Fibroblast of skin of back (primary cell): ENCODE measurements at places on chromosomes 3 and 15.

DNA sequence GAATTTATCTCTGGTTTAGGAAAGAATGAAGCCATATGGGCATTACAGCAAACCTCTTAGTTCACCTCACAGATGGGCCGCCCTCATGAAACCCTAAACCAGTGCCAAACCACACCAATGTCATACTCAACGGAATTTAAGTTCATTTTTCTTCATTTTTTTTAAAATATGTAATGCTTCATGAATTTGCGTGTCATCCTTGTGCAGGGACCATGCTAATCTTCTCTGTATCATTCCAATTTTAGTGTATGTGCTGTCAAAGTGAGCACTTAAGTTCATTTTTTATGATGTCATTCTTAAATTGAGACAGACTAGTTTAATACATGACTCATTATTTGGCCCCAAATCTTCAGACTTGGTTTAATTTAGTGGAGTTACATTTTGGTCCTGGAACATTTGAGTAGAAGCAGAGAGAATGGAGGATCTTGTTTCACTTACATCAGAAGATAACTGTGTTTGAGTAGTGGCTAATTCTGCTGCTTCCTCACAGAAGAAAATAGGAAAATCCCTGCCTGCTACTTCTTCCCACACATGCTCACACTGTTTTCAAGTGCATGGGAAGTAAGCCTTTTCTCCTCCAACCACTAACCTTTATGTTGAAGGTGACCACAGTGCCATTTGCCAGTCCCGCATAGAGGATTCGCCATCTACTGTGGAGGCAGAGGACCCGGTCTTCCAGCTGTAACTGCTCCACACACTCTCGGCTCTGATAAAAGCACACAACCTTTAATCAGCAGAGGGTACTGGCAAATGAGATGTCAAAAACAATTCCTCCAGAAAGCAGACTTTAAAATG lies 63.3 kb downstream of the ZNF106 start:
- peak; percentile 88 for DNase-seq

- no peak for DNase-seq
Observed at GRCh38 chr3:52087731-52088130, 31.4 kb upstream of the DUSP7 start.

DNA sequence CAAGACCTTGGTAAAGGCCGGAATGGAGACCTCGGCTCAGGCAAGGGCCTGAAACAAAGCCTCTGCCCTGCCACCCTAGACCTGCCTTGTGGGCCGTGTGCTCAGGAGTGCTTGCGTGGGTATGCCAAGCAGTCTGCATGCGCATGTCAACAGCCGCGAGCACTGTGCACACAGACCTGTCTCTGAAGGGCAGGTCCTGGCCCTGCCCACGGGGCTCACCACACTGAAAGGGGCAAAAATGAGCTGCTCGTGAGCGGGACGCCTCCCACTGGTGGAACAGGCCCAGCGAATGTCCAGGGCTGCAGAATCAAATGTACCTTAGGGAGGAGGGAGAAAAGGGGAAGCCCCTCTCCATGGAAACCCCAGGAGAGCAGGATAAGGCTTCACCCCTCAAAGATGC lies 44.3 kb upstream of the FGD5 start:
- DNase-seq: no peak

- no peak for DNase-seq
Observed at GRCh38 chr3:42756681-42757213, 16.3 kb downstream of the CCDC13 start.

DNA sequence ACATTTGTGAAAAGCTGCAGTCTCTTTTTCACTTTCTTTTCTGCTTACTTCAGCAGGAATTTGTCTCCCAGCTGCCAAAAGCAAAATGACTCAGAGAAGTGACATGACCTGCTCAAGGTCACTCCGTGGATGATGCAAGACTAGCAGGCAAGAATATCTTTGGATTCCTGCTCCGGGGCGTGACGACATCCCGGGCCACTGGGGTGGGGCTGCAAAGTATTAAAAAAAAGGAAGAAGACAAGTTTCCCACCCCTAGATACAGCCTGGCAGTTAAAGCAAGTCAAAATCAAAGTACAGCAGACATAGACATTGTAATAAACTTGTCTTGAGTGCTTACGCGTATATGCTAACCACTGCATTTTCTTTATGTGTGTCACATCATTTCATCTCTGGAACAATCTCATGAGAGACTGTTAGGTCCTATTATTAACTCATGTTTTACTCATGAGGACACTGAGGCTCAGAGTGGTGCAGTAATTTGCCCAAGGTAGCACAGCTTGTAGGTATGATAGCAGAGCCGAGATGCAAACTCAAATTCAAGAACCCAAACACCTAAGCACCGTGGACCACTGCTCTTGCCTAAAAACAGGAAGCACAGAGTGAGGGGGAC lies 485.2 kb upstream of the PROK2 start:
- peak; percentile 94 for DNase-seq

- DNase-seq: peak; percentile 95
Observed at GRCh38 chr15:89105147-89105546, 16.9 kb downstream of the ABHD2 start.

DNA sequence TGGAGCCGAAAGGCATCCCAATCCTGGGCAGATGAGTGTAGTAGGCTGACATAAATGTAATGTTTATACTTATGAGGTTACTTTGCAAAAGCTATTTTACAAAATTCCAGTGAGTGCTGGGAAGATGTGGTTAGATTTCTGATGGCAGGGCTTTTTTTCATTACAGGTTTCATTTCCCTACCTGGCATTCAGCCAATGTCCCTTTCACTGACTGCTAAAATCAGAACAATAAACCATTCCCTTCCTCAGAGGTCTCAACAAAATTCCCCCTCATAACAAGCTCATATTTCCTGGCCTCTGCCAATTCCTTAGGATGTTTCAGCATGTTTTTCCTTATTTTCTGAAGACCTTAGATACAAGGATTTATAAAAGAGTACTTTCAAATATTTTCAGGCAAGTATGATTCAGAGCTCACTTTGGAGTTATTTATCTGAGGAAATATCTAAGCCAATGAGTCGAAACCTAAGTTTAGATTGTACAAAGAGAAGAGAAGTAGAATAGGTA lies 40.9 kb upstream of the CCDC80 start:
- peak; percentile 92 for DNase-seq

- DNase-seq: no peak
Observed at GRCh38 chr3:191761906-191762305, 300.9 kb downstream of the PYDC2 start.

- peak; percentile 12 for DNase-seq
Observed at GRCh38 chr3:154971771-154972326, 108.3 kb upstream of the MME start.

DNA sequence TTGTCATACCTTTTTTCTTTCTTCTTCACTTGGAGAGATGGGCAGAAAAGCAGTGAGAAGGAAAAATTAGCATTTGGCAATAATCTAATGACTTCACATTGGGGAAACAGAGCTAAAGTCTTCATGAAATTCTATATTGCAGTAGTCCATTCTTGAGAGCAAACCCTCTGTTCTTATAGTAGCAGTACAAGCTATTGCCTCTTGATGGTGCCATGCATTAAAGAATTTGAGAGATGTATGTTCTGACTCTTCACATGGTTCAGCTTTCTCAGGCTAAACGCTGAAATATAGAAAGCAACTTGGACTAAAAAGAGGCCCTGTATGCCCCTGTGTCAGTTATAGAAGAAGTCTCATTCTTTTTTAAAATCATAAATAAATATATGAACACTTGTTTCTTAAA lies 36.0 kb downstream of the PHLDB2 start:
- peak; percentile 54 for DNase-seq

DNA sequence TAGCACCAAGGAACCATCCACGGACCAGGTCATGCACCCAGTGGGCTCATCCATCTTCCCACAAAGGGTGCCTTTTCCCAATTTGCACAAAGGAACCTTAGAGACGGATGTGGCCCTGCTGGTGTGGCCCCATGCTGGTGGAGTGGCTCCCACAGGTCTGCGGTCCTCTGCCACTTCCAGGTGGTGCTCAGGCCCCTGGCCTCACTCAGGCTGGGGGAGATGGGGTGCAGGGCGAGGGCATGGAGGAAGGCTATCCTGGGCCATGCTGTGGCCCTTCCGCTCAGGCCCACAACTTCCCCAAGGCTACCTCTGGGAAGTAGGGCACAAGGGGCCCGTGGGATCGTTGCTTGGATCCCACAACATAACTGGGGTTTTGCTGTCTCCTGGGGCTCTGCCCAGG lies 5.2 kb upstream of the SYNM start:
- no peak for DNase-seq

- no peak for DNase-seq
Observed at GRCh38 chr3:50323092-50323600, 601 bp upstream of the HYAL2 start.

GRCh38 chr3:114650808-114651207 lies 357.0 kb downstream of the TIGIT start:
- DNase-seq: peak; percentile 66

GRCh38 chr15:70014860-70015490 lies 82.7 kb downstream of the TLE3 start:
- no peak for DNase-seq

GRCh38 chr3:123090728-123091531 lies 24.1 kb downstream of the PDIA5 start:
- no peak for DNase-seq

DNA sequence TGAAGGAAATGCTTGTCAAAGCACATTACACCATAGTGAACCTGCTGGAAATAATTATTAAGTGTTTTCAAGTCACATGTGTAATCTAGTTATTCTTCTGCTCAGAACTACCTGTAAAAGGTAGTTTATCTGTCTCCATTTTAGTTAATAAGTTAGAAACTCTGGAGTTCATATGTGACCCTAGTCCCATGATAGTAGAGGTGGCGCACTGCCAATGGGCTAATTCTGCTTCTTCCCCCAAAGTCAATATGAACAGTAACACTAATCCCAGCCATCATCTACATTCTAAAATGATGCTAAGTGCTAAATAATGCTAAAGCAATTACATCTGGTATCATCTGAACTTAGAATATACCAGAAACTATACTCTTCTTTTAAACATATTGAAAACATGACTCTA lies 361.0 kb upstream of the NECTIN3 start:
- DNase-seq: no peak

DNA sequence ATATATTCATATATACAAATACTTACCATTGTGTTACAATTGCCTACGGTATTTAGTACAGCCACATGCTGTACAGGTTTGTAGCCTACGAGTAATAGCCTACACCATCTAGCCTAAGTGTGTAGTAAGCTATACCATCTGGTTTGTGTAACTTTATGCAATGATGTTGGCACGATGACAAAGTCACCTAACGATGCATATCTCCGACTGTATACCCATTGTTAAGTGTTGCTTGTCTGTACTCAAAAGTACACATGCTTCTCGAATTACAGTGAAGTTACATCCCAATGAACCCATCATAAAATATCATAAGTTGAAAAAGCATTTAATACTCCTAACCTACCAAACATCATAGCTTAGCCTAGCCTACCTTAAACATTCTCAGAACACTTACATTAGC lies 327.1 kb downstream of the KBTBD8 start:
- no peak for DNase-seq

- DNase-seq: peak; percentile 66
Observed at GRCh38 chr3:66816090-66816761, 181.9 kb upstream of the KBTBD8 start.

DNA sequence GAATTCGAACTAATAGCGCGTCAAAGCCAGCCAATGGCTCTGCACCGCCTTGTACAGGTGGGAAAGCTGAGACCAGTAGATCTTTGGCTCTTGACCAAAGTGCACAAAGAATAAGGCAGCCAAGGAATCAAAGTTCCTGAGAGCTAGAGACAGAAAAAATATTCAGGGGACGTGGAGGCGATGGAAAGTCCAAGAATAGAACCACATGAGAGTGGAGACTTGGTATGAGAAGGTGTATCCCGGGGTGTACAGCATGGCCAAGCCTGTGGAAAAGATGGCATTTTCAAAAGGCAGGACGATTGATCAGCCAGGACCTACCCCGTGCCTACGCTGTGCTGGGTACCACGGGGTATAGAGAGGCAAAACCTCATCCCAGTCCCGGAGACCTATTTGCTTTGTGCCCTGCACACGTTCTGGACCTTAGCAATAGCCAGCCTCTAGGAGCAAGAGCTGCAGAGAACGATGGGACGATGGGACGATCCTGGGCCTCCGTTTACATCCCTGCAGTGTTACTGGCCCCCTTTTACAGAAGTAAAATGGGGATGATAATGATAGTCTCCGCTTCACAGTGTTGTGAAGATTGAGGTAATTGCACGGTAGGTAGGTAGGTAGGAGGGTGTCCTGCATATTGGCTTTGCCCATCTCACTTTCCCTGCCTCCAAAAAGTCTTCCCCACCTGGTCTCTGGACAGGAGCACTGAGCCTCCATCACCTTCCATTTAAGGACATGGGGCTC lies 583 bp upstream of the RBSN start:
- no peak for DNase-seq

GRCh38 chr3:18208856-18209255 lies 216.3 kb downstream of the SATB1 start:
- no peak for DNase-seq

- DNase-seq: no peak
Observed at GRCh38 chr15:80015156-80015555, 44.2 kb upstream of the BCL2A1 start.

DNA sequence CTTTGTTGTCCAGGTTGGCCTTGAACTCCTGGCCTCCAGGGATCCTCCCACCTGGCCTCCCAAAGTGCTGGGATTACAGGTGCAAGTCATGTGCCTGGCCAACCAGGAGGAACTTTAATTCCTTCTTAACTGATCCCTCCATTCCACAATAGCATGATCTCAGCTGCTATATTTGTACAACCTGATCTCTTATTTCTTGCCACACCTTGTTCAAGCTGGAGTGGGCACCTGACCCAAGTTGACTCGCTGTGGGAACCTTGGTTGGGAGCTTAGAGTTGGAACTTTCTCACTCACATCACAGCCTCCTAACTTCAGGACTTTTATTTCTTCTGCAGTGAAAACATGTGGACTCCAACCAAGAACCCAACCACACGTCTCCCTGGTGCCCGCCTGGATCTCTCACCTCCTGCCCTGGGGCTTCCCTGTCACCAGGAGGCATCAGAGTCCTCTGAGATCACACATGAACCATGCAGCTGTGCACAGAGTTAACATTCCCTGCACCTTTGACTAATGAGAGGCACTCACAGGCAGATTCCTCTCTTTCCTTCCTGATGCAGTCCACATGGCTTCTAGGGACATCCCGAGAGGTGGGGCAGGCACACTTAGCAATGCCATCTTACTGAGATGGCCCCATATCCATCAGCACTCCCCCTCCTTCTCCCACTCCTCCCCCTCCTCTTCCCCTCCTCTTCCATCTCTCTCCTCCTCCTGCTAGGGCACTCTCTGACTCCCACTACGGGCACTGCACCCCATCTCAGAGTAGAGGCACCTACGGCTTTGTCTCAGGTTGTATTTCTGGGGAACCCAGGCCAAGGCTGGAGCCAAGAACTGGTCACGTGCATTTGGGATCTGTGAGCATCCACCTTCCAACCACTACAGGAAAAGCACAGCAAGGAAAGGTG lies 9.7 kb upstream of the CYFIP1 start:
- DNase-seq: no peak

- DNase-seq: no peak
Observed at GRCh38 chr3:8329598-8329997, 172.0 kb upstream of the LMCD1 start.
